Upper lobe of right lung (tissue), 1 donor: ENCODE measurements at places on chromosomes 12 and 14. TPM values are rescaled to one million over a fixed set of nuclear protein-coding genes. Genes with fewer than 3 reads are reported as not detected.

DNA sequence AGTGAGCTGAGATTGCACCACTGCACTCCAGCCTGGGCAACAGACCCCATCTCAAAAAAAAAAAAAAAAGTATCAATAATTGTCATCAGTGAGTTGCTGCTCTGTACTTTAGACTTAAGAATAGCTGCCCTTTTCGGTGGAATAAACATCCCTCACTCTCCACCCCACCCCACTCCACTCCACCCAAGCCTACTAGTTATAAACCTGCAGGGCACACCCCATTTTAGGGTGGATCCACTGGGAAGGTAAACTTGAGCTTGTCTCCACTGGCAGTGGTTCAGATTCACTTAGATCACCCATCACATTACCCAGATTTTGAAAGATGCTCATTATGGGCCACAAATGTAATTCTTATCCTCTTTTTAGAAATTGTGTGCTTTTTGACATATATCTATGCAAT is 106.4 kb downstream of the GPR135 start:
- no peak for DNase-seq
- no peaks in the 10 kb centered on the region for H3K27me3 ChIP-seq
- H3K4me1 ChIP-seq = peaks cover 48% of the 10 kb centered on the region
- H3K27ac ChIP-seq = peak overlapping the region; percentile 59
- peaks cover 29% of the 10 kb centered on the region for H3K36me3 ChIP-seq
- no peak overlapping the region for H3K4me3 ChIP-seq

- no peak for DNase-seq
- no peaks in the 10 kb centered on the region for H3K27me3 ChIP-seq
- peaks cover under 1% of the 10 kb centered on the region for H3K4me1 ChIP-seq
- no peak overlapping the region for H3K4me3 ChIP-seq
Measured at GRCh38 chr12:12461923-12462315, 100.7 kb downstream of the DUSP16 start.

DNA sequence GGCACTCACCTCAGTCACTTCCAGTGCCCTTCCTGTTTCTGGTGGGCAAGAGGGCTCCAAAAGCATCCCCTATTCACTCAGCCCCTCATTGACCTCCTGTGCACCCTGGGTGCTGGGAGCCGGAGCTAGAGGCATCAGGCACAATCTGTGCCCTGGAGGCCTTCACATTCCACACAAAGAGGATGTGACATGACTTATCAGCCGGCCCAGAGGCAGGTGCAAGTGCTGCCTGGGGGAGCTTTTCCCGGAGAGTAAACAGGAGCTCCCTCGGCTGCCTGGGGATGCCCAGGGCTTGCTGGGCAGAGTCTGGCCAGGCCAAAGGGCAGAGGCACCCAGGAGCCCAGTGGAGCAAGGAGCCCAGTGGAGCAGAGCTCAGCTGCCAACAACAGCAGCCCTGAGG is 64.5 kb downstream of the BCL11B start:
- H3K36me3 ChIP-seq = no peaks in the 10 kb centered on the region
- no peak overlapping the region for H3K27ac ChIP-seq
- no peaks in the 10 kb centered on the region for H3K27me3 ChIP-seq
- H3K4me3 ChIP-seq = no peak overlapping the region

Gene PIWIL1
- total RNA-seq = not detected

DNA sequence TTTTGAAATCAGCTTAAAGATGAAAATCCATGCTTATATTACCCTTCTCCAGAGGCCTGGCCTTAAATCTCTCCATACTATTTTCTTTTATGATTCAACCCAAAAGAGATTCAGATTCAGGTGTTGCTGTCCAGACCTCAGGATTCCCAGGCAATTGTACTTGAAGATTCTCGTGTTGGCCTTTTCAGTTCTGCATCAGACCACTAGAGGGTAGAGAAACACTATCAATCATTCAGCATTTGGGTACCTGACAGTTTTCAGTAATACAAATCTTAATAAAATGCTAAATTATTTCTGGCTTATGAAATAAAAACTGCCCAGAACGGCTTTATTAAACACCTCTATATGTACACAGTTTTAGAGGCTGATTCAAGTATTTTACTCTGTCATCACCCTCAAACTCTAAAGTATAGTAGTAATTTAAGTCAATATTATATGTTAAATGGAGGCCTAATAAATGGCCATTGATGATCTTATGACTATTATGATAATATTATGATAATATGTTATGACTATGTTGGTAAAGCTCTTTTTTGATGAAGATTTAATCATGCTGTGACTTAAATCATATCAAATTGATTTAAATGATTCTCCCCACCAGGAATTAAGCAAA is 301.1 kb downstream of the DUSP6 start:
- no peak overlapping the region for H3K4me3 ChIP-seq
- DNase-seq = no peak
- H3K27ac ChIP-seq = no peak overlapping the region
- H3K4me1 ChIP-seq = no peaks in the 10 kb centered on the region
- no peaks in the 10 kb centered on the region for H3K27me3 ChIP-seq

DNA sequence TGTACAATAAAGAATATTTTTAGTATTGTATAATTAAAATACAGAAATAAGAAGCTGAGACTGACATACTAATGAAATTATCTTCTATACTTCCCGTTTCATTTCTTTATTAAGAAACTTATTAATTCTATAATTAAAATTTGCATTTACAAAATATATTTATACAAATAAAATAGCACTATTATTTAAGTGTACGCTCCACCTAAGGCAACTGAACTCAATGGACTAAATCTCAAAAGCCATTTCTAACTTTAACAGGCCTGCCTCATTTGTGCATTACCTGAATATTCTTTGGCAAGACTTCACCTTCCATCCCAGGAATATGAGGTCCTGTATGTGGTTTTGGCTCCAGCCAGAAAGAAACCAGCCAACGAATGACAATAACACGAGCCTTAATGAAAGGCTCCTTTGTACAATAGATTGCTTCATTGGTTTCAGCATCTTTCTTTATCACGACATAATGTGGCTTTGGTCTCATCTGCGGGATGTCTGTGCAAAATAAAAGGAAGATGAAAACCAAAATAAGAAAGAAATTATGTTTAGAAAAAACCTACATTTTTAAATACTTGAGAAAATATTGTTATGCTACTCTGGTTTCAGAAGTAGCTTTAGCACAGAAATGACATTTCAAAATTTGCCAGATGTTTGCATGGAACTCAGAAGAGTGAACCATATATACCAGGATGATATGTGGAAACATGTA is 58.7 kb downstream of the RALGAPA1 start:
- no peak for DNase-seq
- H3K4me3 ChIP-seq = no peak overlapping the region
- H3K27me3 ChIP-seq = no peaks in the 10 kb centered on the region
- H3K36me3 ChIP-seq = peaks cover 71% of the 10 kb centered on the region

GRCh38 chr14:48622980-48623379 is 947.6 kb upstream of the MDGA2 start:
- no peaks in the 10 kb centered on the region for H3K27me3 ChIP-seq
- DNase-seq = no peak
- no peaks in the 10 kb centered on the region for H3K36me3 ChIP-seq
- H3K4me3 ChIP-seq = no peak overlapping the region

GRCh38 chr14:80959496-80959895 is 4.1 kb downstream of the TSHR start:
- H3K36me3 ChIP-seq = no peaks in the 10 kb centered on the region
- H3K4me1 ChIP-seq = peaks cover 9% of the 10 kb centered on the region
- DNase-seq = no peak
- no peaks in the 10 kb centered on the region for H3K27me3 ChIP-seq

Gene SLC35F4
- total RNA-seq = not detected

Gene C3AR1
- total RNA-seq = 45.0 TPM

DNA sequence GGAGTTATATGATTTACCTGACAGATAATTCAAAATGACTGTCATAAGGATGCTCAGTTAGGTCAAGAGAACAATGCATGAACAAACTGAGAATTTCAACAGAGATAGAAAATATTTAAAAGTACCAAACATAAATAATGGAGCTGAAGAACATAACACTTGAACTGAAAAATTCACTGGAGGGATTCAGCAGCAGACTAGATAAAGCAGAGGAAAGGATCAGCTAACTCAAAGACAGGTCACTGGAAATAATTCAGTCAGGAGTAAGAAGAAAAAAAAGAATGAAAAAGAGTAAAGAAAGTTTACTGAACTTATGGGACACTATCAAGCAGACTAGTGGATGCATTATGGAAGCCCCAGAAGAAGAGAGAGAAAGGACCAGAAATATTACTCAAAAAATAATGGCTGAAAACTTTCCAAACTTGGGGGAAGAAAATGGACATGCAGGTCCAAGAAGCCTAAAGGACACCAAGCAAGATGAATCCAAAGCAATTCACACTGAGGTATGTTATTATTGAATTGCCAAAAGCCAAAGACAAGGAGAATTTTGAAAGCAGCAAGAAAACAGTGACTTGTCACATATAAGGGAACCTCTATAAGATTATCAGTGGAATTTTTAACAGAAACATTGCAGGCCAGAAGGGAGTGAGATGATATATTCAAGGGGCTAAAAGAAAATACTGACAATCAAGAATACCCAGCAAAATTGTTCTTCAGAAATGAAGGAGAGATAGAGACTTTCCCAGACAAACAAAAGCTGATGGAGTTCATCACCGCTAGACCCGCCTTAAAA is 78.7 kb downstream of the GCH1 start:
- no peaks in the 10 kb centered on the region for H3K27me3 ChIP-seq
- H3K27ac ChIP-seq = no peak overlapping the region
- no peaks in the 10 kb centered on the region for H3K4me1 ChIP-seq

- H3K27me3 ChIP-seq = no peaks in the 10 kb centered on the region
- no peak for DNase-seq
- no peaks in the 10 kb centered on the region for H3K36me3 ChIP-seq
- H3K27ac ChIP-seq = no peak overlapping the region
- H3K4me1 ChIP-seq = no peaks in the 10 kb centered on the region
- no peak overlapping the region for H3K4me3 ChIP-seq
Measured at GRCh38 chr14:70011098-70011497, 131.9 kb downstream of the SMOC1 start.
